Pancreas (tissue), 10 donors: ENCODE measurements at places on chromosomes 16 and 17.

DNA sequence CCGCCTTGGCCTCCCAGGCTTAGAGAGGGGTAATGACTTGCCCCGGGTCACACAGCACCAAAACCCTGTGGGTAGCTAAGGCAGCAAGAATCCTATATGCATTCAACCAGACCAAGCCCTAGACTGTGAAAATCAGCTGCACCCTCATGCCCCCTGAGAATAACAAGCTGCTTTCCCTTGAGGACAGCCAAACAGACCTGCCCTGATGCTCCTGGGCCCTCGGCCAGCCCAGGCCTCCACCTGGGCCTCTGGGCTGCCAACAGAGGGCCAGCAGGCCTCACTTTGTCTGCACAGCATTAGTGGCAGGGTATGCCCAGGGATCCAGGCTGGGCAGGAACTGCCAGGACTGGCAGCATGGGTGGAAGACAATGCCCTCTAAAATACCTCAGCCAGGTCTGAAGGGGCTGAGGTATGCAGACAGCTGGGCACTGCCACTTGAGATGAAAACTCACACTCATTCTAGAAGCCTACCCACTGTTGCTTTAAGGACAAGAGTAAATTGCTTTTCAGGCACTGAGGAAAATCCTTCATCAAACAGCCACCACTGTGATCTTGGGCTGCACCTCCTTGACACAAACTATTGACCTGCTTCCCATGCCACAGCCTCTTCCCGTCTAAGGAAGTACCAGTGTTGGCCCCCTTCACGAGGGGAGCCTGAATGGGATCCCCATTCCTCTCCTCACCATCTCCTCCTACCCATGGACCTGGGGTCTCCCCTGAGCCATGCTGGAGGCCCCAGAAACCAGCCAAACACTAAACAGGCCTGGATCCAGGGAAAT, 8.8 kb downstream of the ST3GAL2 start:
- no peak for DNase-seq

DNA sequence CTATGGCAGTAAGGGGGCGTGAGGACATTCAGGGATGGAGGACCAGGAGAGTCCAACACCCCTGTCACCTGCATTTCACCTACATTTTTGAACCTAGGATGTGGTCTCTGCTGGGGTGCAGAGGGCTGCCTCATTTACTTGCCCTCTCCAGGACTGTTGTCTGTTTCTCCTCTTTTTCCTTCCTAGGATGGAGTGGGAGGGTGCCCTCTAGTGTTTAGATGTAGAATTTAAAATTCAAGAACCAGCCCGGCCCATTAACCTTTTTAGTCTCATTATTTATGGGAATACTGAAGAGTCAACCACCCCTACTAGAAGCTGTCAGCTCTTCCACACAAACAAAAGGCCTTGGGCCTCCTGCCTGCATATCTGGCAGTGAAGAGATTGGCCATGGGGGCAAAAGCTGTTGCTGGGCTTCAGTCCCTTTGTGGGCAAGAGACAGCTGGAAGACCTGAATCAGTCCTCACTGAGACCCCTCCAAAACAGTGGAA, 2.5 kb upstream of the STARD3 start:
- no peak for DNase-seq

DNA sequence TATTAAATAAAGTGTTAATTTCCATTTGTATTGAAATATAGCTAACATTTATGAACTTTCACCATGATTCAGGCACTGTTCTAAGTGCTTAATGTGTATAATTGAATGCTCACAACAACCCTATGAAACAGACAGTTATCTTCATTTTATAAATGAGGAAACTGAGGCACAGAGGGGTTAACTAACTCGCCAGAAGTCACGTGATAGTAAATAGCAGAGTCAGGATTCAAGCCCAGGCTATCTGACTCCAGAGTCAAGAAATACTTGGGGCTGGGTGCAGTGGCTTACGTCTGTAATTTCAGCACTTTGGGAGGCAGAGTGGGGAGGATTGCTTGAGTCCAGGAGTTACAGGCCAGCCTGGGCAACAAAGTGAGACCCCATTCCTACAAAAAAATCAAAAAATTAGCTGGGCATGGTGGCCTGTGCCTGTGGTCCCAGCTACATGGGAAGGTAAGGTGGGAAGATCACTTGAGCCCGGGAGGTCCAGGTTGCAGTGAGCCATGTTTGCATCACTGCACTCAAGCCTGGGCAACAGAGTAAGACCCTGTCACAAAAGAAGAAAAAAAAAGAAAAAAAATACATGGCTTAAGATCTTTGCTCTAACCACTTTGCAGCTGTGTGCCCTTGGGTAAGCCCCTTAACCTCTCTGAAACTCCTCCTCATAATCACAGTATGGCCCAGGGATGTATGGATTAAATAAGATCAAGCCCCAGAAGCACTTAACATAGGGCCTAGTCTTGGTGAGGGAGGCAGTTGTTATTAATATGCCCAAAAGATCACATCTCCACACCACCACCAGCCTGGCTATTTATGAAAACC, 29.0 kb downstream of the WSB1 start:
- DNase-seq: no peak

DNA sequence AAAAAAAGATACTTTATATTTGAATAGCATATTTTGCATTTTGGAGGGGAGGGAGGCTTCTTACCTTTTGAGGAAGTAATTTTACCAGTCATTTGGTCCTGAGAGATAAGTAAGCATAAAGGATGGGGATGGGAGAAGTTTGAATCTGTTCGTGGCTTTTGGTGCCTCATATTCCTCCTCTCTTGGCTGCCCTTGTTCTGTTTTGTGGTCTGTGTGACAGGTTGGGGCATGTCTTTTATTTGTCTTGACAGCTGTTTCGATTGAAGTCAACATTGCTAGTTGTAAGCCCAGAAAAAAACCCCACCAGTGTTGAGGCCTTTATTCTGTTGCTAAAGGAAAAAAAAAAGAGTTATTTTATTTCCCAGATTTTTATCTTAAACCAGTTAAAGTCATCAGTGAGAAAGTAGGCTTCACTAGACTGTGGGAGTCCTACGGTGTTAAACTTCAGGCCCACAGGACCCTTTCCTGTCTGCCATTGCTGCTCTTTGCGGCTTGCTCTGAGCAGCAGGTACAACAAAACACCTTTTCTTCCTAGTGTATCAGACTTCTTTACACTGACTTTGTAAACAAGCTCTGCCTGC, 11.4 kb downstream of the SLC7A6 start:
- no peak for DNase-seq

- DNase-seq: no peak
Observed at GRCh38 chr17:75617218-75617617, 16.0 kb upstream of the SMIM5 start.

- no peak for DNase-seq
Observed at GRCh38 chr16:74591876-74592650, 14.9 kb downstream of the GLG1 start.

DNA sequence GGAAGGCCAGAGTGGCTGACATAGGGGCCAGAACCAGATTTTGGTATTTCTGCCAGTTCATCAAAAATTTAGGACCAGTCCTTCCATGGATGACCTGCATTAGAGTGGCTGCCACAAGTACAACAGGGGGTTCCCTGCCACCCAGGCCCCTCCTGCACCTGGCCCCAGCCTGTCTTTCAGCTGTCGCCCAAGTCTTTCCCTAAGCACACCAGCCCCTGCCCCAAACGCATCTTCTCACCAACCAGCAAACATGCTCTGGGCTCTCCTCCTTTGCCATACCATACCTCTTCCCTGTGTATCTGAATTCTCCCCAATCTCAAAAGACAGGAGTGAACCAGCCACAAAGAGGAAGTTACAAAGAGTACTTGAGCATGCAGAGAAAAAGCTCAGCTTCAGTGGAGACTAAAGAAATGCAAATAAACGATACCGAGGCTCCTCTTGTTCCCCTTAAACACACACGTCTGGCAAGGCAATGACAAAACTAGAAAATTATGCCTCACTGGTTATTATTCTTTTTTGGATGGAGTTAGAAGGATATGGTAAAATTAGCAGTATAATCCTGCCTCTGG, 130.6 kb downstream of the DYNLRB2 start:
- DNase-seq: no peak

DNA sequence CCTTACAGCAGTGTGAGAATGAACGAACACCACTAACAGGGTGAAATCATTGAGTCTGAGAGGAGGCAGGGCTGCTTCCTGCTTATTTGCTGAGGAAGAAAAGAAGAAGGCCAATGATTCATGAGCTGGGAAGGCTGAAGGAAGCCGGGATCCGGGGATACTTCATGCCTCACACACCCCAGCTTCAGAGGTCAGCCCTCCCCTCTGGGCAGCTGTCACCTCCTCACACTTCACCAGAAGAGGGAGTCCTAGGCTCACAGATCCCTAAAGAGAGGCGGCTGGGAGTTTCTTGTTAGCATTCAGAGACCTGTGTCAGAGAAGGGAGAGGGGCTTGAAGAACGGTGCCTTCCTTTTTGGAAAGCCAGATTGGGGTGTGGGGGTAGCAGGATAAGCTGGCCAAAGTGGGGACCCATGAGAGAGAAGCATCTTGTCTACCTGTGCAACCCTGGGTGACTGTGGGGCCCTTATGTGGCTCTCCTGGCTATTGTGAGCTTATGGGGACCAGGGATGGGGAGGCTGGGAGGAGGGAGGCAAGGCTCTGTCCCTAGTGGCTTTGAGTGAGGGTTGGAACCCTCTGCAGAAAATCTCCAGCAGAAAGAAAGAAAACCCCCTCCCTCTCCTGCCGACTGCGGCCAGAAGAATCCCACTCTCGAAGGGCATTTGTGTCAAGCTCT, 94.6 kb downstream of the RGS9 start:
- no peak for DNase-seq

DNA sequence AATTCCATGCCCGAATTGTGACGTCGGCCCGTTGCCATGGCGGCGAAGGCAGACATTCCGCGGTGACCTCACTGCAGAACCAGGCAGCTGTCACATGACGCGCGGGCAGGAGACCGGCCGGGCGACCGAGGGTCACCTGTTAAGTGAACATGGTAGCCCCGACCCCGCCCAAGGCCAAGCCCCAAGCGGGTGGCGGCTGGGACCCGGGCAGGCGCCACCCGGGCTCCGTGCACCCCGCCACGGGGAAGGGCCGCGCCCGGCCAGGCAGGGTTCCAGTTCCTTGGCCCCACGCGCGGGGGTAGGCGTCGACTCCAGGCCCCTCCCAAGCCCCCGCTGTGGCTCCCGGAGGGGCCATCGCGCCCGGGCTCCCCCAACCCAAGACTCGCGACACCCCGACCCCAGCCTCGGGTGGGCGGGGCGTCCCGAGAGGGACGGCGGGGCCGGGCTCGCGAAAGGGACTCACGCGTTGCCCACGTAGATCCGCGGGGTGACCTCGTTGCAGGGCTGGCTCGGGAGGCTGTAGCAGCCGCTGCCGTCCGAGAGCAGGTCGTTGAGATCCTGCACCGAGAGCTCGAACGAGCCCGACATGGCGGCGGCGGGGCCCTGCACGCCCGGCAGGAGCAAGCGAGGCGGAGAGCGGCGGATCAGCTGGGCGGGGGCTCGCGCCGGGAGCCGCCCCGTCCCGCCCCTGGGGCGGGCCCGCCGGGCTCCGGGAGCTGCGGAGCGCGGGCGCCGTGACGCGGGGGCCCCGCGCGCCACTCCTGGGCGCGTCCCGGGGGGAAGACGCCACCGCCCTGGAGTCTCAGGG, at the start of gene DUSP3:
TSS of gene DUSP3 (minus strand) at position 641 of the 808 bp plus-strand sequence. CDS start at position 588, 53 bp downstream.
- peak; percentile 97 for DNase-seq

DNA sequence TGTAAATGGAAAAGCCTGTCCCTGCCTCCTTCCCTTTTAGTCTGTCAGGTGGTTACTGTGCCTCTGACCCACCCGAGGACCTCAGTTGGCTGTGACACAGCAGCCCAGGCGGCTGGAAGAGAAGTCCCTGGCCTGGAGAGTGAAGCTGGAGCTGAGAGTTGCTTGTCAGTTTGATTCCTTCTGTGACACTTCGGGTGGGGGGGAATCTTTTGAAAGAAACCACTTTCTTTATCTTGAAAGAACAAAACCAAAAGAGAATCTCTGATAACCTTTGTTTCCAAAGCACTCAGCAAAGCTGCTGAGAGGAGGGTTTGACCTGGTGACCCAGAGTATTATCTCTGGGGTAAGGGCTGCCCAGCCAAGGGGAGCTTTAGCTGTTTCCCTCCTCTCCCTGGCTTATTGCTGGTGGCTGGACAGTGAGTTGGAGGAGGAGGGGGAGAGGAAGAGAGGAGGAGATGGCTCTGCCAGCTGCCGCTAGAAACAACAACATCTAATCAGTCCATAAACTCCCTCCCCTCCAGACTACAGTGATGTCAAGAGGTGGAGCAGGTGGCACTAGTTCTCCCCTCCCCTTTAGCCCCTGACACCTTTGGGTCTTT, 34.0 kb downstream of the YPEL2 start:
- DNase-seq: no peak

DNA sequence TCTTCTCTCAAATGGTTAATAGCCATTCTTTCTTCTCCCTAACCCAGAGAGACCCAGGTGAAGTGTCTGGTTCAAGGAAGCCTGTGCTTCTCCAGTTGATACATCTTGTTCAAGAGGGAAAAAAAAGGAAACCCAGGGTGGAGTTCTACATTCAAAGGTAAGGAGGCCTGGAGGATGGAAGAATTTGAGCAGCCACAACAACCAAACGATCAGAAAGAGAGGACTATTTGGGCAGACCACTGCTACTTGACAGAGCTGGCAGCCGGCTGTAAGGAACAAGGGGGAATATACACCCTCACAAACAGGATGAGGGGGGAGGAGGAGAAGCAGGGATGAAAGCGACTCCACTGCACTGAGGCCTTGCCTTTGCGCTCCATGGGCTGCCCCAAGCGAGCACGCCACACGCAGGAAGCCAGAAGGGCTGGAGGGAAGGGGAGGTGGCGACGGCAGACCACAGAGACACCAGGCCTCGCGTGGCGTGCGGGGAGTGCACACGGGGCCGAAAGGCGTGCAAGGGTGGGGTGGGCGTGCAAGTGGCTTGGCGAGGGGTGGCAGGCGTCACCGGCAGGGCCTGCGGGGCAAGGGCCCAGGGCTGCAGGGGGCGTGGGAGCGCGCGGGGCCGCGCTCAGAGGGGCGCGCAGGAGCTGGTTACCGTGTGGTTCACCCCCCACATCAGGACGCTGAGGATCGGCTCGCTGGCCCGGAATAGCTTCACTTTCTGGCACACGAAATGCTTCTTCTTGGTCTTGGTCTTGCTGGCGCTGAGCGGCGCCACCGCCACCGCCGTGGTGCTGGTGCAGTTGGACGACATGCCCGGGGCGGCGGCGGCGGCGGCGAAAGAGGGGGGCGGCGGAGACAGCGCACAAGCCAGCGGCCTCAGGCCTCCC, 499 bp downstream of the PIP4K2B start:
- DNase-seq: peak; percentile 40

DNA sequence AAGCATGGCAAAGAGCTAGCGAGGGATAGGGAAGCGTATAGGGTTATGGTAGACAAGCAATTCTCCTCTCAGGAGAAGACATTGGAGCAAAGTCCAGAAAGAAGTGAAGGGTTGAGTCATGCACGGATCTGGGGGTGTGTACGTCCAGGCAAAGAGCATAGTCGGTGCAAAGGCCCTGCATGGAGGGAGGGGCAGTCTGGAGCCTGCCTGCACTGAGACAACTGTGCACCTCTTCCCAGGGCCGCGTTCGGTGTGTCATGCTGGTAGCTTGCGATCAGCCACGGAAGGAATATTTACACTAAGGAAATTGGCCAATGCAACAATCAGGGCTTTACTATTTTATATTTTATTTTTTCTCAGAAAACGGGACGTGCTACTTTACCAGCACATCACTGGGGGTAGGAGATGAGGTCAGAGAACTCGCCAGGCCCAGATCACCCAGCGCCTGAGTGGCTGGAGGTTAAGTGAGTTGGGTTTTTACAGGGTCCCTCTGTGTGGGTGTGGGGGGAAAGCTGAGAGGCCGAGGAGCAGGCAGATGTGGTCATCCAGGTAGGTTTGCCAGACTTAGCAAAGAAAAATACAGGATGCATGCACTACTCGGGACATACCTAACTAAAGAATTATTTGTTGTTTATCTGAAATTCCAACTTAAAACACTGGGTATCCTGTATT, 6.7 kb upstream of the B9D1 start:
- no peak for DNase-seq

- DNase-seq: no peak
Observed at GRCh38 chr16:15721018-15721417, 71.0 kb downstream of the NDE1 start.
